ENCODE measurements at places on chromosomes 1 and 21.

GRCh38 chr1:2803086-2803930 is 1.8 kb upstream of the TTC34 start:
- no peak for ATAC-seq

- no peak for ATAC-seq
Observed at GRCh38 chr1:167601442-167602383, 28.3 kb upstream of the RCSD1 start.

GRCh38 chr1:201468844-201469644 is at the start of gene PHLDA3:
TSS of gene PHLDA3 (minus strand) at chr1:201469188. CDS start at chr1:201468786, 402 bp downstream.
- peak; percentile 91 for ATAC-seq

DNA sequence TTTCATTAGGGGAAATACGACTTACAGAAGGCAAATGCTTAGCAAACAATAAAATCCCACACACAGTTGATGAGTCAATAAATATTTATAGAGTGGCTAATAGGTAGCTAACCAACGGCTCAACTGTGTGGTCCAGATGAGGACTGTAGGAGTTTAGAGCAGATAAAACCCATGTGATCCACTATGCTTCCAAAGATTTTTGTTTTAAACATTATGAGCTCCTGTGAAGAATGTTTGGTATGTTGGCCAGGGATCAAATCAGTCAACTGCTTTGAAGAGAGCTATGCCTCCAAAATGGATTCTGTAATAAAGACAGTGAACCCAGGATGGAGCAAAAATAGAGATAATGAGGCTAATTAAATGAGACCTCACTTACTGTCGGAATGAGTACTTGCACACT is 72.3 kb upstream of the COL11A1 start:
- no peak for ATAC-seq

DNA sequence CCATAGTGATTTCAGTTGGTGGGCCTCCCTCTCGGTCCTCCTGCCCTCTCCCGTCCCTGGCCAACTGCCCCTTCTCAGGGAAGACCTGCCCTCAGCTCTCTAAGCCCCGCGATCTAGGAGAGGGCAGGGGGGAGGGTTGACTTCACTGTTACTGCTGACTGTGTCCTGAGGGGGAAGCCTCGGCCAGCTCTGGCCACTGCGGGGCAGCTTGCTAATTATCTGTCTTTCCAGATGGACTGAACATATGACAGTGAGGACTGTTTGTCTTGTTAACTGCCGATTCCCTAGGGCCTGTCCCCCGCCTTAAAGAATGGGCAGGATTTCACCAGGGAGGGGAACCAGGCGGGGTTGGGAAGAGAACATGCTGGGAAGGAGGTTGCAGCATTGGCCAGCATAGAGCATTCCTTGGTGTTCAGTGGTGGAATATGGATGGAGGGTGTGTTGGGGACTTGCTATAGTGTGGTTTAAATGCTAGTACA is 22.9 kb downstream of the NIPAL3 start:
- ATAC-seq = peak; percentile 97

DNA sequence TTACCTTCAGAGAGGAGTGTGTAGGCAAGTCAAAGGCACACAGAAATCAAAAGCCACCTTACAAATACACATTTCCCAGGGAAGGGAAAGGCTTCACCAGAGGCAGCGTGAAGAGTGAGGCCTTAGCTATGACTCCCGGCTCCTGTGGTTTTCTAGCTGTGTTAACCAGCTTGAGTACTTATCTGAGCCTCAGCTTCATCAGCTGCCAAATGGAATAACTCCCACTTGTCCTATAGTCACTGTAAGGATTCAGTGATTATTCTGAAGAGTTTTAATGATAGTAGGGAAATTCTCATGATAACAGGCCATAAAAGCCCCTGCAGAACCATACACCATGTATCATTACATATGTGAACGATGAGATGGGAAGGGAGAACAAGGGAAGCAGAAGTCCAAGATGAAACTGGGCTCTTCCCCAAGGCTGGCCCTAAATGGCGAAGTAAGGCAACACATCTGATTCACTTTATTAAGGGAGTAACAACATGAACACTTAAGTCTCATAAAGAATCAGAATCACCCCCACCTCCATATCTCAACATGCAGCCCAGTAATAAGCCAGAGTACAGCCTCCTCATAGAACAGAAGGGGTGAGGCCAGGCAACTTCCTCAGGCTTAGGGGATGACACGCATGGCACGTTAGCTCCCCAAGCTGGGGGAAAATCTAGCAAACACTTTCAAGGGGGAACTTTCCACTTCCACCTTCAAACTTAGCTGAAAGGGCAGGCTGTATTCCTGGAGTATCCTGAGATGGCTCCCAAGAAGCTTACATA is 63.7 kb downstream of the SLC66A1 start:
- ATAC-seq = no peak

DNA sequence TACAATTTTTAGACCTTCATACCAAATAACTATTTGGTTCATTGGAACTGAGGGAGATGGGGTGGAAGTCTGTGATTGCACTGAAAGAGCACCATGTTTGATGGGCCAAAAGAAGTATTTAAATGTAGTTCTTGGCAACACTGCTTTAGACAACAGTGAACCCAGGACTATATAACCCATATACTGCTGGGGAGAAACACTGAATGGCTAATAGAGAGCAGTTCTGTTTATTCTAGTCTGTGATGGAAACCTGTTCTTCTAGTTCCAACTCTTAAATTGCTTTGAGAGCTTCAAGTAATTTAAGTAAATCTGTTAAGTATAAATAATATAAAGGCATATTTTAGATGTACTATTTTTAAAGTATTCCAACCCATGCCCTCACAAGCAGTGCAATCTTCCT is 96.3 kb downstream of the NIBAN1 start:
- no peak for ATAC-seq

DNA sequence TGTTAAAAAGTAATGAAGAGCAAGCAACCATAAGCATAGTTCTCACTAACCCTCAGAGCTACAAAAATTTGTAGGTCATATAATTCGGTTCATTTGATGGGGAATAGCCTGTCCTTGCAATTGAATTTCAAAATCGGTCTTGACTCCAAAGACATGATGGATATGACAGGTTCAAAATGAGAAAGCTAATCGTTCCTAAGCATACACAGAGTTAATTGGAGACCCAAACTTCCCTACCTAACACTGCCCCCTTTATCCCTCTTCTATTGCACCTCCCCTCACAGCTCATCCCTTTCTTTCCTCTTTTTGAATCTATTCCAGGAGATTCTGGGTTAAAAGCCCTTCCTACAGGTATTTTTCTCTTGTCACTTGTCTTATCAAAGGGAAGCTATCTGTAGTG is 390.0 kb upstream of the PTBP2 start:
- no peak for ATAC-seq

Data from motor neuron (in vitro differentiated cells).